Activated naive CD8-positive, alpha-beta T cell treated with anti-CD3 and anti-CD28 coated beads for 36 hours (primary cell): ENCODE measurements at places on chromosomes 3 and 15. TPM values are rescaled to one million over a fixed set of nuclear protein-coding genes. Genes with fewer than 3 reads are reported as not detected.

Gene CLDN16
- not detected for total RNA-seq

Gene DIPK2A
- total RNA-seq: 10.2 TPM

Gene TSEN2
- 24.7 TPM for total RNA-seq

Gene SYNPR
- not detected for total RNA-seq
